ENCODE measurements at places on chromosomes 5 and 9.

GRCh38 chr9:78122631-78123030 is 91.0 kb upstream of the GNAQ start:
- no peak overlapping the region for H3K4me3 ChIP-seq
- H3K4me1 ChIP-seq: no peaks in the 10 kb centered on the region

DNA sequence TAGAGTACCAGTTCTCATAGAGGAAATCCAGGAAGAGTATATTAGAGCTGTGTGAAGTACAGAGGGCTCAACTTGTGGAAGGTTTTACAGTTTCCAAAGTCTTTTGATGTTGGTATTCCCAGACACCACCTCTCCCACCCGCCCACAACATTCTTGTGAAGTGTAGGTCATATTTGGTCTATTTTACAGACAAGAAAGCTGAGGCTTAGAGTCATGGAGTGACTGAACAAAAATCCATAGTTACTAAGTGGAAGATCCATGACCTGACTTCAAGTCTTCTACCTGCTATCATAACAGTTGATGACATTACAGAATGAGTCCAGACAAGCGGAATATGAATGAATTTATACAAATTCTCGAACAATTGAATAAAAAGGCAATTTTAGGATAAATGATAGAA is 187.1 kb upstream of the RPS23 start:
- no peaks in the 10 kb centered on the region for H3K36me3 ChIP-seq
- DNase-seq: no peak
- peaks cover 2% of the 10 kb centered on the region for H3K4me1 ChIP-seq
- H3K27ac ChIP-seq: no peak overlapping the region
- no peak overlapping the region for H3K4me3 ChIP-seq

DNA sequence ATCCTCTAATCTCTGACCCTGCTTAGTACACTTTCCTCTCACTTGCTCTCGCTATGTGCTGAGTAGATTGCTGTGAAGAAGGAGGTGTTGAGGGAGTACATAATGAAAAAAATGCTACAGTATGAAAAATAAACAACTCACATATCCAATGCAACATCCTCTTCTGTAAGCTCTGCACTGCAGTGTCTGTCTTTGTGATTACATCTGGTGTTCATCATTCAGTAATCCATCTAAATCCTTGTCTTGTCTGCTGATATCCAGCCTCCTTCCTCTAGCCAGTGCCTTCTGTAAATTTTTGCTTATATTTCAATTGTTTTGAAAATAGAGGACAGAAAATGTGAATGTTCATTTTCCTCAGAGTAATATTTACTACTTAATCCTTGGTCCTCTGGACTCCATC is 57.4 kb upstream of the CDH12 start:
- H3K27ac ChIP-seq: no peak overlapping the region
- no peak overlapping the region for H3K4me3 ChIP-seq
- DNase-seq: no peak
- no peaks in the 10 kb centered on the region for H3K27me3 ChIP-seq
- no peaks in the 10 kb centered on the region for H3K4me1 ChIP-seq
- no peaks in the 10 kb centered on the region for H3K36me3 ChIP-seq

DNA sequence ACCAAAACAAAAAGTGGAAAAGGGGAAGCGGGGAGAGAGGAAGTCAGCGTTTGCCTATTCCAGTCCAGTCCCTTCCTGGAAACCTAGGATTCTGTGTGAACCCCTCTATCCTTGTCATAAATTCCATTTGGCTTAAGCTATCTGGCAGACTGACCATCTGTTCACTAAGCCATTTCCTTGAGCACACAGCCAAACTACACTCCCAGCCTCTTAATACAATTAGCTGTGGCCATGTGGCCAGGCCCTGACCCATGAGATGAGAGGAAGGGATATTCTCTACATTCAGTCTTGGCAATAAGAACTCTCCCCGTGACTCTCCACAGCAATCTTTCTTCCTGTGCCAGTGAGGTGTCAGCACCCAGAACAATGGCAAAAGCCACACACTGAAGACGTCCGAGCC is 424.8 kb downstream of the TLE1 start:
- H3K4me1 ChIP-seq: no peaks in the 10 kb centered on the region
- DNase-seq: peak; percentile 84

DNA sequence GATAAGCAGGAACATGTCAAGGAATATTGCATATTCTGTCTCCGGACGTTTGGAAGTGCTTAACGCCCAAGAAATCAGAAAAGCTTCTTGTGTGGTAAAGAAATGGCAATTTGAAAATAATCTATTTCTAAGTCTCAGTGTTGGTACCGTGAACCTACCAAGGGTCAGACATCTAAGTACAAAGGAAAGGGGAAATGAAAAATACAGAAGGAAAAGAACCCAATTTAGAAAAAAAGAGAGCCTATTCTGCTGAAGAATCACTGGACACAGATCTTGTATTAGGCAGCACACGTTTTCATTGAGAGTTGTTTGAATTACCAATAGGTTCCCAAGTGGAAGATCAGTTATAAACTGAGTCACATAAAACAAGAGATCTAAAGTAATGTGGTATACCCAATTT is 46.9 kb upstream of the CEP78 start:
- no peak overlapping the region for H3K27ac ChIP-seq
- no peak for DNase-seq
- H3K4me1 ChIP-seq: no peaks in the 10 kb centered on the region

DNA sequence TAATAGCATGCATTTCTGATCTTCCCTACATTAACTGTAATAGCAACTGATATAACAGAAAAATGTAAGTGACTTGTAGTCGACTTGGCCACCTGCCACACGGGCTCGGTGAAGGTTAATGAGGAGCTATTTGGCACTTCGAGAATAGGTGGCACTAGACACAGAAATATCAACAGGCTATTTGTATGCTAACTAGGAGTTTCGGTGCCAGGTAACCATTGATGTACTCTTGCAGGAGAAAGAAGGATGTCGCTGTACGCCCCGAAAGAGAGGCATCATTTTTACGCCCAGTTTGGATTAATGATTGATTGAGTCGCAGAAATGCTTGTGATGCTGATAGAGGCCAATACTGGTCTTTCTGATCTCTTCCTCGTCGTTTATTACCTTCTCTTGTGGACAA is 516 bp upstream of the DMRT2 start:
- peaks cover 84% of the 10 kb centered on the region for H3K27me3 ChIP-seq
- H3K4me1 ChIP-seq: no peaks in the 10 kb centered on the region
- DNase-seq: no peak
- no peak overlapping the region for H3K4me3 ChIP-seq
- H3K27ac ChIP-seq: no peak overlapping the region

Measured in endothelial cell of umbilical vein (primary cell).